ENCODE measurements at places on chromosomes 12 and 14.

GRCh38 chr12:44571006-44571550 is 305.0 kb downstream of the NELL2 start:
- no peak for DNase-seq

- no peak for DNase-seq
These were observed 54.6 kb downstream of the GTF2A1 start for GRCh38 chr14:81166121-81166520.

GRCh38 chr14:67539116-67539515 is 6.0 kb downstream of the PLEKHH1 start:
- DNase-seq: no peak

GRCh38 chr14:89477391-89477790 is 60.4 kb upstream of the FOXN3 start:
- no peak for DNase-seq

DNA sequence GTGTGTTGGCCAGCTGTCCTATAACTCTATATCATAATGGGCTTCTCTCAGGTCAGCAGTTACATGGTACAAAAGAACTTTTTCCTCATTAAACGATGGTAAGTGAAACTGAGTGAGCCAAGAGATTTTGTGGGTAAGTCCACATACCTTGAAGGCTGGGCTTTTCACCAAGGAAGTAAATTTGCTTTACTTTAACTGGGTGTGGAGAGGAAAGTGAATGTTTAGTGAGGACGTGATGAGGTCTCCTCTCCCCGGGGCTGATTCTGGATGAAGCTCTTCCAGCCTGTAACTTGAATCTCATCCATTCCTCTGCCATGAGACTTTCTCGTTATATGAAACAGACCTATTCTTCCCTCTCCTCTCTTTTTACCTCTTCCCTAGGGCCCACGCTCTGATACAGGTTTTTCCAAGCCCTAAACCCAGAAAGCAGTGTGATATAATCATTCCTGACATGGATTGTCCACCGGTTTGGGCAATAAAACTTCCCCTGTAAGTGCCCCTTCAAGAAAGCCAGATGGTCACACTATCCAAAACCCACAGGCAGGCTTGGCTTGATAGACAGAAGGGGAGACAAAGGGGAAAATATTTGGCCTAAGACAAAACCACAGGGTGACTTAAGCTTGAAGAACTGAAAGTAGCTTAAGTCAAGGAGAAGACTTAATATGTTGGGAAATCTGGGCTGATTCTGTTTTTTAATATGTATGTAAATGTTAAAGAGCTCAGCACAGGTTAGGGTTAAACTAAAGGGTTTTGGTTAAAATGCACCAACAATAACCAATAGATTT is 50.3 kb downstream of the CIT start:
- peak; percentile 29 for DNase-seq

- no peak for DNase-seq
These were observed 90.8 kb upstream of the DAAM1 start for GRCh38 chr14:59097681-59098080.

GRCh38 chr14:55388160-55388559 is 23.5 kb downstream of the ATG14 start:
- peak; percentile 81 for DNase-seq

DNA sequence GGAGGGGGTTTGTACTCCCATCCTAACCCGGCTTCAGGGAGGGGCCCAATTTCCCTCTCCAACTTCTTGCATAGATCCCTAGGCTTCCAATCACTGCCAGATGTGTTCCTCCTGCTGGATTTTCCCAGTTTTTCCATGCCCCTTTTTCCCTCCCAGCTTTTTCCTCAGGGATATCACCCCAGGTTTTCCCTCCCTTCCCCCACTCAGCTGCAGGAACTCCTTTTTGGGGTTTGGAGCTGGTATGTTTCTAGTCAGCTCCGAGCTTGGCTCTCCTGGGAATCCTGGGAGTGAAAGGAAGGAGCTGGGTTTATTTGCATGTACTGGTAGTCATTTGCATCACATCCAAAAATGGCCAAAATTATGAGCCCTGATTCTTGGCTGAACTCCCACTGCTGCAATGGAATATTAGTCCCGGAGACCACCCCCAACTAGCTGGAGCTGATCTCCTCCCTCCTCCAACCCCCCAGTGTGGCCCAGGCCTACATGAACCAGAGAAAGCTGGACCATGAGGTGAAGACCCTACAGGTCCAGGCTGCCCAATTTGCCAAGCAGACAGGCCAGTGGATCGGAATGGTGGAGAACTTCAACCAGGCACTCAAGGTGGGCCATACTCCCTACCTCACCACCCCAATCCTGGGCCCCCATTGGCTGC is 1.4 kb upstream of the RDH5 start:
- DNase-seq: no peak

DNA sequence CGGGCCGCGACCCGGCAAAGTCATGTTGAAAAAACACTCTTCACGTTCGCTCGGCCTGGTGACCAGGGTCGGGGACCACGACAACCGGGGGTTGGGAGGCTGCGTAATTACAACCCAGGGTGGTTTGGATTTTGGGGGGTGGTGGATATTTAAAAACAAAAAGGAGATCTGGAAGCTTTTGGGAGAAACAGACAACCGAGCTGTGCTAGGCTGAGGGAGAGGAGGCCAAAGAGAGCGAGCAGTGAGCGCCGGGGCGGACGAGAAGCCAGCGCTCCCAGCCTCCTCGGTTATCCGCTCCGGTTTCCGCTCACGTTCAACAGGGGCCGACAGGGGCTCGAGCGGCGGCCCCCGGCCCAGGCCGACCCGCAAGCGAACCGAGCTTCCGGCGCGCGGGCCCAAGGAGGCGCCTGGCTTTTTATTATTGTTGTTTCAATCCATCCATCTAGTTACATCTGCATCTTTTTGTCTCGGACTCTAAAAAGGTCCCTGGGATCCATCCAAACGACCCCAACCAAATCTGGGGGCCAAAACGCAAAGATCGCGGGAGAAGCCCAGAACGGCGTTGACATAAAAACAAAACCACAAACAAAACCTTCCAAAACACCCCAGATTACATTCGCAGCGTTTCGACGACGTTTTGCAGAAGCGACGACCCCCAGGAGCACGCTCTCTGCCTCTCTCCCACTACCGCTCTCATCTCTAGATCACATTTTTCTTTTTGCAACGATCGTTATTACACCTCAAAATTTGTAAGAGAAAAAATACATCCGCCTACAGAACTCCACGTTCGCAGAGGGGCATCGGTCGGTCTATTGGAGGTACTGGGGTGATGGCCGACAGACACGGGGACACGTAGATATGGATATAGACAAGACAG is 771 bp downstream of the OTX2 start:
- no peak for DNase-seq

DNA sequence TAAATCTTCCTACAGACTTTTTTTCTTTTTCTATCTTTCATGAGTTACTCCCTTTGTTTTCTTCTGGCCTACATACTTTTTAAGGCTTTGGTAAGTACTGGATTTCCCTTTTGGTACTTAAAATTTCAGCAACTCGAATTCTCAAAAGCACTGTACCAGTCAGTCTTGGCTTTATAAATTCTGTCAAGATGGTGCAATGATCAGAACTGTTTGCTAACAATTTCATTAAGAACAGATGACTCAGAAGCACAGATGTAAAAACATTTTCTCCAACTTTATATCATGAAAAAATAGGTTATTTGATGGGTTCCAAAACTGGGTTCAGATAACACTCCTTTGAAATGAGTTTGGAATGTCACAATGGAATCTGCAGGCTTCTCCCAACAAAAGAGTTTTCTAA is 1961.8 kb upstream of the FLRT2 start:
- no peak for DNase-seq

GRCh38 chr14:89309670-89310177 is 107.3 kb downstream of the FOXN3 start:
- DNase-seq: no peak

- no peak for DNase-seq
These were observed 251.5 kb upstream of the LMO3 start for GRCh38 chr12:16857456-16857923.

- no peak for DNase-seq
These were observed 288.3 kb upstream of the PPFIA2 start for GRCh38 chr12:82047446-82047845.

DNA sequence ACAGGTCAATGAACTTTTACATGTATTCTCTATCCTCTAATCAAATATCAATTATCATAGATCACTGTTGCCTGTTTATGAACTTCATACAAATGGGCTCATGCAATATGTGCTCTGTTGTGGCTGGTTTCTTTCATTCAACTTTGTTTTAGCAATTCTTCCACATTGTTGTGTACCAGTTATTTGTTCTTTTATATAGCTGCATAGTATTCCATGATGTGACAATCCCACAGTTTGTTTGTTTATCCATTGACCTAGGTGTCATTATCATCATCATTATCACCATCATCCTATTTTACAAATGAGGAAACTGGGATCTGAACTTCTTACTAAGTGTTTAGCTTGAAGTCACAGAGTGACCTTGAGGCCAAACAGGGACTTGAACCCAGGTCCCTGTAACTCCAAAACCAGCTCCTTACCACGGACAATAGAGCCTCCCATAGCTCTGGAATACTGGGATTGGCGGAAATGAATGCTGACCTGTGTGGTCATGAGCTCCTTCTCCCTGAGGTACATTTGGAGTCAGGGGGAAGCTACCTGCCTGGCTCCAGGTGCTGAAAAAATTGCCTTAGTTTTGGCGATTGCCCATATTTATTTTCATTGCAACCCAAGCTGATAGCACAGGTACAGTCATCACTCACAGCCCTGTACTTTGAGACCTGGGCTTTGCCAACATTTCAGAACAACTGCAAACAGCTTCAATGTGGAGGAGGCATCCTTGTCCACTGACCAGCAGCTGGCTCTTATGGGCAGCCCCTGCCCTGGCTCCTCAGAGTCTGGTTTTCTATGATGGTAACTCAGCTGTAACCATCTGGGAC is 9.2 kb downstream of the ZFP36L1 start:
- no peak for DNase-seq

GRCh38 chr14:103530390-103530789 is 1.4 kb downstream of the TRMT61A start:
- DNase-seq: peak; percentile 45

- DNase-seq: peak; percentile 81
These were observed 67.4 kb downstream of the ACTN1 start for GRCh38 chr14:68911594-68912227.

- no peak for DNase-seq
These were observed 165.8 kb downstream of the ESRRB start for GRCh38 chr14:76541594-76542219.

- peak; percentile 77 for DNase-seq
These were observed 132.3 kb downstream of the SNAPC1 start for GRCh38 chr14:61894452-61895077.

GRCh38 chr14:86052868-86053267 is 522.9 kb downstream of the FLRT2 start:
- DNase-seq: no peak

DNA sequence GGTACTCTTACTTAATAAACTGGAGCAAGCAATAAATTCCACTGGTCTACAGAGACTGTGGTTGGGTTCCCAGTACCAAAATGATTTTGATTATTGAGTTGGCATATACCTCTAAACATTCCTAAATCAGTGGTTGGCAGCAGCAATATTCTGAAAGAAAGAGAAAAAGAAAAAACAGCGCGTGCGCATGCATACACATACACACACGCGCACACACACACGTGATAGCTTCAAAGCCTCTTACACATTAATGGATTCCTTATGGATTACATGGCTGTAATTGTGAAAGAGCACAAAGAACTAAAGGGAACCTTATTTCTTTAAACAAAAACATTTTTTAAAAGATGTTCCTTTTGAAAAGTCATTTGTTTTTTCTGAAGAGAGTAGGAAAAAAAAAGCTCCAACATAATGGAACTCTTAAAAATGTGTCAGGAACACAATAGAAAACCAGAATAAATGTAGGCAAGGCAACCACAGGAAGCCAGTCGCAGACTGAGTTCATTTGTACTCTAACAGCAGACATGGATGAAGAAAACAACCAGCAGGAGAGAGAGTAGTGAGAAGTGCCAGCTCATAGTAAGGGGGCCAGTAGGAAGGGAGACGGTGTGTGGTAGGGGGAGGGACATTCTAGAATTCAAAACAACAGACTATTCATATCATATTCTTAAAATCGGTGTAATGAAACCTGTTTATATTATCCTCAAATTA is 80.0 kb downstream of the DRAM1 start:
- DNase-seq: peak; percentile 42

- DNase-seq: no peak
These were observed 8.1 kb downstream of the GAPDH start for GRCh38 chr12:6542209-6543009.

GRCh38 chr14:64387782-64388532 is at the start of gene MTHFD1:
TSS of gene MTHFD1 (plus strand) at chr14:64388353. CDS start at chr14:64388428, 75 bp downstream.
- DNase-seq: peak; percentile 100

- DNase-seq: no peak
These were observed 21.8 kb downstream of the GOLGA3 start for GRCh38 chr12:132806857-132807256.

DNA sequence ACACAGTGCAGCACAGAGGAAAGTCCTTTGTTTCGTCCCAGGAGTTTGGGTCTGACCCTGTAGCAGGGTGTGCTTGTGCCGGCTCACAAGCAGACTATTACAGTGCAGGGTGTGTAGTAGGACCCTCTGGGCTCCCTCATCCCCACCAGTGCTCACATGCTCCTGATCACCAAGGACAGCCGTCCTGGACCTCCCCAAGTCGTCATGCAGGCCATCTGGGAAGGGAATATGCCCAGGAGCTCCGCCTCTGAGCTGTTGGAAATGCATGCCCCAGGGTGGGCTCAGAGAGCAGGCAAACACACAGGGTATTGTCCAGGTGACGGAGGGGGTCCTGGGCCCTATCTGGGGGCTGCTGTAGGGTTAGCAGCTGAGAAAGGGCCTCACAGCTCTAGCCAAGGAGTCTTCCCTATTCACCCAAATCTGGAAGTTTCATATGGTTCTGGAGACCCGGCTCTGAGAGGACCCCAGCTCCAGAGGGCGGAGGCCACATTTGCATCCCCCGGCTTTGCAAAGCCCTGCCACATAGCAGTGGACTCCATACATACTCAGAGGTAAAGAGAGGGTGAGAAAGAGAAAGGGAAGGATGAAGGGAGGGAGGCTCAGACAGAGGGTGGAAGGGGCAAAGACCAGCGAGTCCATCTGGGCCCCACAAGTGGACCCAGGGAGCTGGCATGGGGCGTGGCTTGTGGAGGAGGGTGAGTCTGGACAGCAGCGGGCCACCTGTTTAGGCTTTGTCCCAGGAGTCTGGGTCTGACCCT is 53.5 kb upstream of the PPP2R5C start:
- no peak for DNase-seq

DNA sequence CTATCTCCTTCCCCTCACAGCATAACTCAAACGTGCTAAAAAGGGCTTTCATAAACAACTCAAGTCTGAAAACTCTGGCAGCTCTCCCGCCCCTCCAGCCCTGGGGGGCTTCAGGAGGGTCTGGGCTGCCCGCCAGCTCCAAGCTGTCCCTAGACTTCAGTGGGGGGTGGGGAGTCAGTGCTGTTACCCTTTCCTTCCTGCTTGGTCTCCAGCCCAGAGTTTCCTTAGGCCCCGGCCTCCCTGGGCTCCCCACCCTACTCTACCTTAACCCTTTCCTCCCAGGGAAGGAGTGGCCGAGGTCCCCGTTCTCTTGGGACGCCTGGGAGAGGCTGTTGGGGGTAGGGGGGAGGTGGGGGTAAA is 530 bp upstream of the NYNRIN start:
- DNase-seq: peak; percentile 18
